Activated CD4-positive, alpha-beta T cell treated with anti-CD3 and anti-CD28 coated beads, Interleukin-2, amount 50 U/mL, for 1 hour (primary cell): ENCODE measurements at places on chromosomes 2 and 18.

- DNase-seq, result no peak
Observed at GRCh38 chr18:48724939-48725338, 186.1 kb downstream of the CTIF start.

DNA sequence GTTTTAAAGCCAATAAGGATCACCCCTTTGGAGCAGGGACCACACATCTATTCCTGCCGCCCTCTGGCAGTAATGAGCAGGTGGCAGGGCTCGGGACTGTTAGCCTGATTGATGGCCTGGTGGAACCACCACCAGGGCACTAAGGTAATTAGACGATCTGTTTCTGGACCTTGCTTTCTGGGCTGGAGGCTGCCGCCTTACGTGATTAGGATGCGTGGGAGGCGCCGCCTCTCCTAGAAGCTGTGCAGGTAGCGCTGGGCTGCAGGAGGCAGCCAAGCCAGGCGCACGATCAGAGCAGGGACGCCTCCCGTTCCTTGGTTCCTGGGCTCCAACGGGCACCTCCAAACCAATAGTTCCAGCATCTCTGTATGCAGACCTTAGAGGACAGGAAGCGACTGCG lies 242.6 kb upstream of the RAB12 start:
- no peak for DNase-seq

DNA sequence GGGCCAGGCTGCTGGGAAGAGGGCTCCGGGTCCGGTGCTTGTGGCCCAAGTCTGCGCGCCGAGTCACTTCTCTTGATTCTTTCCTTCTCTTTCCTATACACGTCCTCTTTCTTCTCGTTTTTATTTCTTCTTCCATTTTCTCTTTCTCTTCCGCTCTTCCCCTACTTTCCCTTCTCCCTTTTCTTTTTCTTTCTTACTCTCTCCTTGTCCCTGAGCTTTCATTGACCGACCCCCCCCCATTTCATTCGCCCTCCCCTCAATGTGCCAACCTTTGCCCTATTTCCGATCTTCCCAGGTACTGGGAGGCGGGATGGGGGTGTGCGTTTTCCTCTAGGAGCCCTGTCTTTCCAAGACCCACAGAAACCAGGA lies 1.8 kb downstream of the ONECUT2 start:
- DNase-seq, result no peak

DNA sequence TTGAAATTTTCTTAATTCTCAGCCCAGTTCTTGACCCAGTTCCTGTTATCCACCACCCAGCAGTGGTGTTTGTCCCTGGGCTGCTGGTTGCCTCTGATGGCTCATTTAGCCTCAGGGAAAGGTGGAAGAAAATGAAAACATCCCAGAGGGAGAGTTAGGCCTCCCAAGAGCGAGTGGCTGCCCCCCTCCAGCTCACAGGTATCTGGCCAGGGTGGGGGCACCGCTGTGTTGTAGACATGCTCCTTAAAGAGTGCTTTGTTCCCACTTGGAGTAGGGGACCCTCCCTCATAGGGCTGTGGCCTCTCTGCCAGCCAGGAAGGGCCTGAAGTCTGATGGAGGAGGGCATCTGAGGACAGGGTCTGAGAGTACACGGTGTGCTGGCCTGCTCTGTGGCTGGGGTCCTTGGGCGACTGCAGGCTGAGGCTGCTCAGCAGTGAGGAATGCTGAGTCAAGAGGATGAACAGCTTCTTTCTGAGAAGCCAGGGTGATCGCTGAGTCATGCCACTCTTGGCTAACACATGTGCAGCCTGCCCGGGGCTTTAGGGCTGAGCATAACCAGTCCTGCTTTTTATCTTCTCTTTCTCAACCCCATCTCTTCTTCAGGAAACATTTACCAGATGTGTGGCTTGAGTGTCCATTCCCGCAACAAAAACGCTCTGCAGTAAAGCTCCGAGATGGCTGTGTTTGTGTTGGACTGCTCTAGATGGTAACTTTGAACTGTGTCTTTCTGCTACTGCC lies 72.3 kb downstream of the IL1R2 start:
- no peak for DNase-seq

- DNase-seq, result no peak
Observed at GRCh38 chr2:127504552-127505430, 21.5 kb downstream of the IWS1 start.

- no peak for DNase-seq
Observed at GRCh38 chr2:6493266-6493665, 372.4 kb downstream of the CMPK2 start.

DNA sequence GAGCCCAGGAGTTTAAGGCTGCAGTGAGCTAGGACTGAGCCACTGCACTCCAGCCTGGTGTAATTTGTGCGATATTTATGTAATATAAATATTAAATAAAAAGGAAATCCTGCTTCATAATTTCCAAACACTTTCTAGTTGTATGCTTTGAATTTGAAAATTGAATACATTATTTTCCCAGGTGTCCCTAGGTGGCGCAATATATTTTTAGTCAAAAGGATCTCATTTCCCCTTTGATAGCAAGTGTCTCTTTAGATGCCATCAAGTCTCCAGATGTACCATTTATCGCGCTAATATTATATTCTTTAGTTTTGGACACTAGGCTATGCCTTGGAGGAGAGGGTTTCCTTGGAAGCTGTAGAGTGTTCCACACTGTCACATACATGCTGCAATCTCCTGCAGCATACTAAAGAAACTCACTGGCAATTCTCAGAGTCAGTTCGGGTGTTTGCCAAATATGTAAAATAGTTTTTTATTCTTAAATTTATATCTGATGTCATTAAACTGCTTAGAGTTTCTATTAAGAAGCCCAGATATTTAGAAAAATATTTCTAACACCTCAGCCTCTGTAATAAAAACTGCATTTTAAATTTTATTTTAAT lies 5.6 kb upstream of the WDR7 start:
- DNase-seq, result no peak

GRCh38 chr2:190180313-190181122 lies 118.0 kb upstream of the MSTN start:
- no peak for DNase-seq

GRCh38 chr2:108613261-108614042 lies 79.2 kb downstream of the LIMS1 start:
- DNase-seq, result no peak

GRCh38 chr2:64812285-64812684 lies 158.6 kb upstream of the SERTAD2 start:
- no peak for DNase-seq

DNA sequence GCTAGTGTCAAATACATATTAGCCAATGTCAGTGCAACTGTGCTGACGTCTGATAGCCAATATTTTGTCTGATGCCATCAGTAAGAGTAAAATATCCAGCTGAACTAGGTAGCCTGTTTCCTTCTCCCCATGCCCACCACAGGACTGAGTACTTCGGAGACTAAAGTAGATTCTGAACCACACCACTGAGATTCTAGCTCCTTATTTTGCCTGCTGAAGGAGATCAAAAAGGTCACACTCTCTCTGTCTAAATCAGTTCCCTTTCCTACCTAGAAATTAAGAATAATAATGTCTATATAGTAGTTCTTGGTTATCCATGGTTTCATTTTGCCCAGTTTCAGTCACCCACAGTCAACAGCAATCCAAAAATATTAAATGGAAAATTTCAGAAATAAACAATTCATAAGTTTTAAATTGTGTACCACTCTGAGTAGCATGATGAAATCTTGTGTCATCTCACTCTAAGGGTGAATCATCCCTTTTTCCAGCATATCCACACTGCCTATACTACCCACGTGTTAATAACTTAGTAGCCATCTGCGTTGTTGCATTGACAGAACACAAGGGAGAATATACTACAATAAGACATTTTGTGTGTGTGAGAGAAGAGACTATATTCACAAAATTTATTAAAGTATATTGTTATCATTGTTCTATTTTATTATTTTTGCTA lies 1043.3 kb upstream of the PIK3C3 start:
- DNase-seq, result no peak

GRCh38 chr2:67208887-67209500 lies 188.1 kb upstream of the ETAA1 start:
- DNase-seq, result no peak

DNA sequence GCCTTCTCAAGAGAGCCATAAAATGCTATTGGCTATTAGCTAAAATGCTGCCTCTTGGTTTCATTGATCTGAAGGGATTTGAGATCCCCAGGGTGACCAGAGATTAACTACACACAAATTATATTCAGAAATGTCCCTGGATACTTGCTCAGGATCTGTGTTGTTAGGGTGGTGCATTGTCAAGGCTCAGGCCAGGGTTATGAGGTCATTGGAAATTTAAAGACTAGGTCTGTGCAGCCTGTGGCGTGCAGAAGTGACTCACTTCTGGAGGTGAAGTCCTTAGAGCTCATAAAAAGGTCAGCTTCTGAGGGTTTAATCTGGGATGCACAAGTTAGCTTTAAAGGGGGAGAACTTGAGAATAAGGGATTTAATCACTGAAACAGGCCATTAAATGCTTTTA lies 23.5 kb downstream of the LRRTM1 start:
- DNase-seq, result no peak

GRCh38 chr18:9404565-9405060 lies 70.0 kb downstream of the TWSG1 start:
- no peak for DNase-seq

GRCh38 chr18:52325997-52326396 lies 14.0 kb upstream of the DCC start:
- DNase-seq, result no peak

DNA sequence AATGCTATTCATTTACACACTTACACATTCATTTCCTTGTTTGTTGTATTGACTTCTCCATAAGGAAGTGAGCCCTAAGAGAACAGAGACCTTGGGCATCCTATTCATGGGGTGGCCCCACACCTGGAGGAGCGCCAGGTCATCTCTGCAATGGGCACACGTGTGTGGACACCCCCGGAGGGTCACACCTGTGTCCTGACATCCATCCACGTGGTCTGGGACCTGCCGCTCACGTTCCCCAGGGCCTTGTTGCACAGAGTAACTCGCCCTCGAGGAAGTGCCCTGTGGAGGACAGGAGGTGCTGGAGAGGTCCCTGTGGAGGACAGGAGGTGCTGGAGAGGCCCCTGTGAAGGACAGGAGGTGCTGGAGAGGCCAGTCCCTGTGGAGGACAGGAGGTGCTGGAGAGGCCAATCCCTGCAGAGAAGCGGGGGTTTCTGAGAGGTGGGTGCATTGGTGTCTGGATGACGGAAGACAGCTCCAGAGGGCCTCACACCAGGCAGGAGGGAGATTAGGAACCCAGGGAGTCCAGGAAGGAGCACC lies 73.2 kb upstream of the GPC1 start:
- no peak for DNase-seq

DNA sequence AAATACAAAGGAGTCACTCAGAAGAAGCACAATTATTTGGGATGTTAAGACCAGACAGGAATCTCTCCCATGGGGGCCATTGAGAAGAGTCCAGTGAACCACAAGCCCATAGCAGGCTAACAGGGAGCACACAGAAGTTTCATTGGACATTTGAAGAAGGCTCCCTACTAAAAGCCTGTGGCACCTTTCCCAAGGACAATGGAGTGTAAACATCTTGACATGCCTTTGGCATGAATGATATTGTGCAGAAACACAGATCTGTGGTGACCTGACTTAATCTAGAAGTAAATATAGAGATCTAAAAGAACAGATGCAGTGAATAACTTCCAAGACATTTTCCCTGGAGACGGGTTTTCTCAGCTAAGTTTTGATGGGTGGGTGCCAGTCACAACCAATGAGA lies 221.5 kb downstream of the EPHA4 start:
- DNase-seq, result no peak

- DNase-seq, result no peak
Observed at GRCh38 chr2:105325389-105325963, 4.1 kb downstream of the TGFBRAP1 start.

GRCh38 chr18:8673256-8674209 lies 31.8 kb upstream of the MTCL1 start:
- DNase-seq, result no peak

- no peak for DNase-seq
Observed at GRCh38 chr2:156687715-156688114, 251.5 kb downstream of the GPD2 start.

GRCh38 chr18:9055185-9055584 lies 47.3 kb upstream of the NDUFV2 start:
- no peak for DNase-seq

DNA sequence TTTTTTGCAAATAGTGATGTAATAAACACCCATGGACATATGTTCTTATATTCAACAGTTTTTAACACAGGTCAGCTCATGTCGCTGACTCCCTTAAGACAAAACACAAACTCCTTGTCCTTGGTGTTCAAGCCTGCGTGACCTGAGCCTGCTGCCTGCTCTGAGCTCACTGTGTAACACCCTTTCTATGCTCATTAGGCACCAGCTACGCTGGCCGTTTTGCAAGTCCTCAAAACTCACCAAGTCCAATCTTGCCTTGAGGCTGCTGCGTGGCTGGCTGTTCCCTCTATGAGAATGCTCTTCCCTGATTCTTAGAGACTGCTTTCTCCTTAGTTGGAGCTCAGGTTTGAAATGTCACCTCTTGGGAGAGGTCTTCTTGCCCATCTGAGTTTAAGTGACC lies 100.5 kb upstream of the GLI2 start:
- DNase-seq, result no peak
